Motor neuron (in vitro differentiated cells): ENCODE measurements at places on chromosomes 5 and 9. TPM values are rescaled to one million over a fixed set of nuclear protein-coding genes. Genes with fewer than 3 reads are reported as not detected.

DNA sequence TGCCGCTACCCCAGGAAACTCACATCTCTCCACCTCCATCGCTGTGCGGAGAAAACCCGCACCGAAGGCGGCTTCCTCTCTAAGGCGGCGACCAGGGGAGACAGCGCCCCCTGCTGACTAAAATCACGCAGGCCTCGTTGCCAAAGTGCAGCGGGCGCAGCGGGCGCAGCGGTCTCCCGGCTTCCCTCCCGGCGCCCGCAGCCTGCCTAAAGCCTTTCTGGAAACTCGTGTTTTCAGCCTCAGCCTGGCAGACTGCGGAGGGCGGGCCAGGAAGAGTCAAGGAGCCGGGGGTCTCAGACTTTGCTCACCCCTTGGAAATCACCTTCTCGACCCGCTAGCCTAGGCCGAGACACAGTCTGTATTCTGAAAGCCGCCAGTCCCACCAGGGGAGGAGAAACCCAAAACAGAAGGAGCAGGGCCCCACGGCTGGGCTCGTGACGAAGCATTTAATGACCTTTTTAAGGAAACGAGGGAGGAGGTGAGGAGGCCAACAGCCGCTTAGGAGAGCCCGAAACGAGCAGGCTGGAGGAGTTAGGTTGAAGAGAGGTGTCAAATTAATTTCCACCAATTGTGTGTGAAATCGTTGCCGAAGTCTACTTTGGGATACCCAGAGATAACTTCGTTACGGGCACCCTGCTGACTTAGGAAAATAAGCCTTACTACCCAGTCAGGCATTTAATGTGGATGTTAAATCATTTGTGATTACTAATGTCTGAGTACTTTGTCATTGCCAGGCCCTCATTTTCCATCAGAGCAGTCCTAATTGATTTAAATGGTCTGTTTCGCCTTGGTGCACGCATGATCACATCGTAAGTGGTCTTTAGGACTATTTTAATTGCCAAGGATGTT is 7.3 kb upstream of the FOXB2 start:
- peak; percentile 94 for ATAC-seq

DNA sequence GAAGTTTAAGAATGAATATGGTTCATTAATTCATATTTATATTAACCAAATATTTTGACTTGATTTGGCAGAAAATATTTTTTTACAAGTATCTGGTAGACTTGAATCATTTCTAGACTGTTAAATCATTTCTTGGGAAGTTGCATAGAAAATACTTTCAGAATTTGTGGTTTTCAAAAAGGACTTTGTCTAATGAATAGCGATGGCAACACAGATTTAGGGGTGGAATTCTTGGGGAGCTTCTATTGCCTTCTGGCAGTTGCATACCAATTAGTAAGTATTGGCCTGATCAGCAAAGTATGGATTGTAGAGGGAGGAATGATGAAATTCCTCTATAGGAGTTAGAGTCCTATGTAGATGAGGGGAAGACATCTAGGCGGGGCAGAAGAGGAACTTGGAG is 68.6 kb upstream of the CKMT2 start:
- ATAC-seq = no peak

DNA sequence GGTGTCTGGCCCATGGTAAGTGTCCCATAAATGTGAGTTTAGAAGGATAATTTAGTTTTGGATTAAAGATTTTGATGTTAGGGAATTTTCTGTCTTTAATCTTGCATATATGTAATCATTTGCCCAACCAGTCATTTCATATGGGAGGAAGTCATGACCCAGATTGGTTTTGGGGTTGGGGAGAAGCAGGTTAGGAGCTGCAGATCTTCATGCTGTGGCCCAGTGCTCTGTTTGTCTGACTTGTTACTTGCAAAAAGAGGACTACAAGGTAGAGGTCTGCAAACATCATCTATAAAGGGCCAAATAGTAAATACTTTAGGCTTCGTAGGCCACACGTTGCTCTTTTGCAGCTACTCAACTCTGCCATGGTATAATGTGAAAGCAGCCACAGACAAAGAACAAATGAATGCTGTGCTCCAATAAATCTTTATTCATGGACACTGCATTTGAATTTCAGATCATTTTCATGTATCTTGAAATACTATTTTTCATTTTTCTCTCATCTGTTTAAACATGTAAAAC is 16.8 kb downstream of the OSTF1 start:
- no peak for ATAC-seq

ZNF883 gene
- total RNA-seq = 5.6 and 7.5 TPM in 2 replicates

DNA sequence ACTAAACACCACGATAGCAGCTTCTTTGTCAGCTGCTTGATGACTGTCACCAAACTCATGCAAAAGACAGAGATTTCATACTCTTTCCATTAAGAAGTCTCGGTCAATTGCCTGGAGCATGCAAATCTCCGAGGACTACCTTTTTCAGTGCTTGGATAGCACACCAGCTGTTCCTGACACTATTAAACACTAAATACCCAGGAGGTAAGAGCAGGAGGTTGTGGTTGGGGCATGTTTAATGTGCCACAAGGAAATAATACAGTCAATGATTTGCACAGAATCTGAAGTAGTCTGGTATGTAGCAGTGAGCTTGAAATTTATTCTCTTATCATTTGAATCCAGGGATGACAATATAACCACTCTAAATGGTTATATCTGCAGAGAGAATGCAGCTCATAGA is 996.2 kb downstream of the CDH12 start:
- no peak for ATAC-seq

GRCh38 chr5:95272316-95272929 is 12.5 kb downstream of the MCTP1 start:
- ATAC-seq = no peak

DNA sequence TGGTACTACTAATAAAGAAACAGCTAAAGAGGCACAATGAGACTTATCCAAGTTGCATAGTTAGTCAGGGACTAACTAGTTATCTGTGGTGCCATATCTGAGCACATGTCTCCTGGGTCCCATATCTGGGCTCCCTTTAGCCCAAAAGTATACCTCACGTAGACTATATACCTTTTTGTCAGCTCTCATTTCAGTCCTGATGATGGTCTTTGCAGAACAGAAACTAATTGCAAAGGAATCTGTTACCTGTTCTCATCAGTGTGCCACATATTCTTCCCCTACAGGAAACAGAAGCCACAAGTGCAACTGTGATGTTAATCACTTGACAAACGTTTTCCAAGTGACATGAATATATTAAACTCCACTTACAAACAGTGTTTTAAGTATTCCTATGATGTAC is 395.2 kb downstream of the KIAA0825 start:
- no peak for ATAC-seq

PDE8B gene
- total RNA-seq = 2.1 and 2.4 TPM in 2 replicates

DNA sequence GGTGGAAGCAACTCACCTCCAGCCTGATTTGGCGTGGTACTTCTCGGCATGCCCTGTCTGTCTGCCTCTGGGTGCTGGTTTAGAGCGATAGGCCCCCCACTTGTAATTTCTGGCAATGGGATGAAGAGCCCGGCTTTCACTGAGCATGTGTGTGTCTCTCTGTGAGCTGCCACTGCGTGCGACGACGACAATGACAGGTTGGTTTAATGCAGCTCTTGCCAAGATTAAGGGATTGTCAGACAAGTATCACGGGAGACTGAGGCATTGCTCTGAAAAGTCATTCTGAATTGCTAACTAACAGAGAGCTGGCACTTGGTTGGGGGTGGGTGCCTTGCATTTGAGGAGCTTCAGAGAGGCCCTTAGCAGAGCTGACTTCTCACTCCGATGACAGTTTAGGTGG is 348.8 kb upstream of the CLINT1 start:
- no peak for ATAC-seq

DNA sequence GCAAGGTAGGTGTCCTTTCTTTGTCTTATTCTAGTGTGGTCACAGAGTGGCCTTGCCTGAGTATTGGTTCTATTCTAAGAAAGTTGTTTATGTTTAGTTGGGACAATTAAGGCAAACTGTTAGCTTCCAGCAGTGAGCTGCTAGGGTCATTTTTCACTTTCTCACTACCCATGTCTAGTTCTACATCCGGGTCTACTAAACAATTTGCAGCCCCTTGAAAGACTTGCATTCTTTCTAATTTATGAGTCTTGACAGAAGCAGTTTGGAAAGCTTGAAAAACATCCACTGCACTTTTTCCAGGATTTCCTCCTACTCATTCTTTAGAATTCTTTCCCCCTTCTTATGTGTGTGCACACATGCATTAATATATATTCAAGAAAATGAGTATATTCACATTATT is 892.2 kb upstream of the ACO1 start:
- ATAC-seq = no peak

- peak; percentile 24 for ATAC-seq
Measured at GRCh38 chr9:86792136-86792535, 155.2 kb downstream of the GAS1 start.

DNA sequence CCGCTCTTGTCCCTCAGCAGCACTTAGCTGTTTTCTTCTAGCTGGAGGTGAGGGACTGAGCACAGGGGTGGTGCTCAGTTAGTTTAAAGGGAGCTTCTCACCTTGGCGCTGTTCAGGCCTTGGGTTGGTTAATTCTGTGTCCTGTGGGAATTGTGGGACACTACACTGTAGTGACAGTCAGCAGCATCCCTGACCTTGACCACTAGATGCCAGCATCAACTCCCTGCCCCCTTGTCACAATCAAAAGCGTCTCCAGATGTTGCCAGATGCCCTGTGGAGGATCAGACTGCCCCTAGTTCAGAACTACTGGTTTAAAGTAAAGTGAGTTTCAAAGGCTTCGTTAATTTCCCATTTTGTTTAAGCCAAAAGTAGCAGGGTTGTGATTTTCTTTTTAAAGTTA is 65.5 kb upstream of the DMRT3 start:
- ATAC-seq = no peak

DNA sequence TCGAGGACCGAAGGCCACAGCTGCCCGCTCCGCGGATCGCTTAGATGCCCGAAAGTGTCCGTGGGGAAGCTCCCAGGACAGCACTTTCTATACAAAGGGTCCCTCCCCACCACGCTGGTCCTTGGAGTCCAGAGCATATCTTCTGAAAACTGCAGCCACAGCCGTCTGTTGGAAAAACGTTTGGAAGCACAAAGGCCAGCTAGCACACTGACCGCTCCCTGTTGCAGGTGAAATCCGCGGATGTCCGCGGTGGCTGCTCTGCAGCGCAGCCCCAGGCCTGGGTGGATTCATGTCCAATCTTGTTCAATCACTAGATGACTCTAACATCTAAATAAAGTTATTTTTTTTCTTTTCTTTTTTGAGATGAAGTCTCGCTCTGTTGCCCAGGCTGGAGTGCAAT is 32.8 kb upstream of the FANCC start:
- no peak for ATAC-seq

DNA sequence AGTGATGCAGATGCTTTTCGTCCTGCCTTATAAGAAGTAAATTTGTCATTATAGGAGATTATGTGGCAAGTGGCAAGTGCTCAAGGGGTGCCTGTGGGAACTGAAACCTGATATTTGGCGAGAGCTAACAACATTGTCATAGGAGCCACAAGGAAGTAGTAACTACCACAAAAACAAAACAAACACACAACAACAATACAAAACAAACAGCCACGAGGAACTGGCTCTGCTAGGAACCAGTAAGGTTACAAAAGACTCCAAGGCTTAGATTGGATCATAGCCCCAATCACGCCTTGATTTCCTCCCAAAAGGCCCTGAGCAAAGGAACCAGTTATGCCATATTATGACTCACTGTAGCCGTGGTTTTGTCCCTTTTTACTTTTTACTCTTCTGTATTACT is 1045.2 kb downstream of the CDH12 start:
- peak; percentile 33 for ATAC-seq
